Activated T-helper 1 cell treated with anti-CD3 and anti-CD28 coated beads, Interleukin-12 subunit alpha, Interleukin-12 subunit beta, Interleukin-2, Interleukin-4 antibody, amounts not matched to agents 30 ng/mL and 10 ng/mL and 1 ng/mL, durations not matched to agents 14 hours and 24 hours and 36 hours (primary cell): ENCODE measurements at places on chromosomes 4 and X. TPM values are rescaled to one million over a fixed set of nuclear protein-coding genes. Genes with fewer than 3 reads are reported as not detected.

The ZGRF1 gene
- 31.0 and 33.1 TPM in 2 replicates for total RNA-seq

The ANKRD50 gene
- 0.03 and 0.12 TPM in 2 replicates for total RNA-seq

The LRRC66 gene
- total RNA-seq, result 0.08 TPM in 1 of 2 replicates, not detected in the other

The TMEM31 gene
- not detected in 2 replicates for total RNA-seq

The TAF1 gene
- total RNA-seq, result 41.4 and 46.1 TPM in 2 replicates

The CENPI gene
- total RNA-seq, result 11.4 and 13.1 TPM in 2 replicates

The STBD1 gene
- 0.51 and 0.57 TPM in 2 replicates for total RNA-seq

The BBS7 gene
- total RNA-seq, result 16.9 and 20.2 TPM in 2 replicates

The EPGN gene
- total RNA-seq, result not detected in 2 replicates

The UGT2B11 gene
- total RNA-seq, result not detected in 2 replicates

The AKAP4 gene
- total RNA-seq, result not detected in 2 replicates

The SHOX gene
- total RNA-seq, result not detected in 2 replicates

The SLC26A1 gene
- total RNA-seq, result 0.22 and 0.49 TPM in 2 replicates

The TLR2 gene
- total RNA-seq, result 0.49 and 1.0 TPM in 2 replicates

The C4orf51 gene
- total RNA-seq, result not detected in 2 replicates

The EDNRA gene
- not detected in 2 replicates for total RNA-seq
